ENCODE measurements at places on chromosomes 3 and 15. TPM values are rescaled to one million over a fixed set of nuclear protein-coding genes. Genes with fewer than 3 reads are reported as not detected.

Gene NCEH1
- total RNA-seq, result 13.5 TPM

Gene CERS3
- not detected for total RNA-seq

Gene SLC28A2
- total RNA-seq, result not detected

Gene RARRES1
- total RNA-seq, result 1.3 TPM

Gene HHLA2
- not detected for total RNA-seq

Gene TM4SF18
- total RNA-seq, result not detected

Gene MFSD1
- total RNA-seq, result 177 TPM

Gene MCTP2
- 1.8 TPM for total RNA-seq

Gene HIGD2B
- total RNA-seq, result not detected

Gene GOLGA6L10
- total RNA-seq, result under 0.01 TPM

Gene GAP43
- total RNA-seq, result 0.54 TPM

Gene KIF15
- total RNA-seq, result 3.9 TPM

Gene TRPM1
- not detected for total RNA-seq

Gene TNFAIP8L3
- total RNA-seq, result 6.8 TPM

Gene TMEM202
- total RNA-seq, result not detected

Gene ARMC8
- total RNA-seq, result 29.2 TPM

Gene TLR9
- not detected for total RNA-seq

Gene GOLGA8N
- total RNA-seq, result 0.65 TPM

Gene ETV5
- total RNA-seq, result 44.0 TPM

All from GM23248 (cell line).